ENCODE measurements at places on chromosomes 7 and 10. TPM values are rescaled to one million over a fixed set of nuclear protein-coding genes. Genes with fewer than 3 reads are reported as not detected.

NUPR2 gene
- total RNA-seq = not detected

GPR37 gene
- total RNA-seq = not detected

PRSS37 gene
- not detected for total RNA-seq

POM121C gene
- 14.9 TPM for total RNA-seq

NYAP1 gene
- not detected for total RNA-seq

MYO1G gene
- not detected for total RNA-seq

POLR2J gene
- 15.5 TPM for total RNA-seq

TMEM248 gene
- total RNA-seq = 113 TPM

KCP gene
- not detected for total RNA-seq

GIMAP7 gene
- total RNA-seq = not detected

TCAF2 gene
- 5.9 TPM for total RNA-seq

PAXIP1 gene
- total RNA-seq = 5.8 TPM

TMEM229A gene
- total RNA-seq = not detected

GNAI1 gene
- total RNA-seq = 30.7 TPM

GLI3 gene
- 4.0 TPM for total RNA-seq

FAM20C gene
- total RNA-seq = 64.1 TPM

CLDN3 gene
- not detected for total RNA-seq

MRPS33 gene
- total RNA-seq = 24.0 TPM

LLCFC1 gene
- not detected for total RNA-seq

FOXP2 gene
- total RNA-seq = 5.0 TPM

OPALIN gene
- not detected for total RNA-seq

GIMAP6 gene
- total RNA-seq = not detected

ACSM6 gene
- not detected for total RNA-seq

STAG3 gene
- not detected for total RNA-seq

LDB3 gene
- under 0.01 TPM for total RNA-seq

CYP3A5 gene
- total RNA-seq = not detected

PRKAR2B gene
- 3.2 TPM for total RNA-seq

AKR1C2 gene
- total RNA-seq = 13.7 TPM

FOXI2 gene
- not detected for total RNA-seq

SDK1 gene
- total RNA-seq = not detected

GHRHR gene
- total RNA-seq = not detected

HNRNPH3 gene
- total RNA-seq = 17.6 TPM

GDI2 gene
- 350 TPM for total RNA-seq

IFIT1B gene
- total RNA-seq = not detected

EVX1 gene
- not detected for total RNA-seq

ZNF117 gene
- 2.8 TPM for total RNA-seq

PKD2L1 gene
- not detected for total RNA-seq

OR2A1 gene
- total RNA-seq = 0.13 TPM

PNLIPRP3 gene
- total RNA-seq = not detected
